ENCODE measurements at places on chromosomes 4 and X.

GRCh38 chr4:19743115-19743638, 508.5 kb upstream of the SLIT2 start:
- DNase-seq, result no peak

DNA sequence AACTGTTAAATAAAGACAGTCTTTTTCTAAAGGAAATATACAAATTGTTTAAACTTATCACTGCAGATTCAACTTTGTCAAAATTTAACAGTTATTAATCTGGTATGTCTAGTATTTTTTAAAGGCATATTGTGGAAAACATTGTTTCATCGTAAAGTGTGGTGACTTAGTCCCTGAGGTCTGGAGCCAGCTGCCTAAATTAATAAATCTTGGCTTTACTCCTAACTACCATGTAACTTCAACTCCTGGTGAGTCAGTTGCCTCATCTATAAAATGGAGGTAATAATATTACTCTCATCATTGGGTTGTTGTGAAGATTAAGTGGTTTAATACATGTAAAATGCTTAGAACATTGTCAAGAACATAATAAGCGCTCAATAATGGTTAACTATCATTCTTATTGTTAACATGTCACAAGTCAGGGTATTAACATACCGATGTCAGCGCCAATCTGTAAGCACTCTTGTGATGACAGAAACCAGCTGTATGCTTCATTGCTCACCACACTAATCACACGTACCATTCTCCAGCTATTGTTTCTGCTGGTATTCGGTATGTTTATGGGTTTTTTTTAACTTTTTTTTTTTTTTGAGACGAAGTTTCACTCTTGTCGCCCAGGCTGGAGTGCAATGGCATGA, 14.1 kb upstream of the SMIM43 start:
- no peak for DNase-seq

DNA sequence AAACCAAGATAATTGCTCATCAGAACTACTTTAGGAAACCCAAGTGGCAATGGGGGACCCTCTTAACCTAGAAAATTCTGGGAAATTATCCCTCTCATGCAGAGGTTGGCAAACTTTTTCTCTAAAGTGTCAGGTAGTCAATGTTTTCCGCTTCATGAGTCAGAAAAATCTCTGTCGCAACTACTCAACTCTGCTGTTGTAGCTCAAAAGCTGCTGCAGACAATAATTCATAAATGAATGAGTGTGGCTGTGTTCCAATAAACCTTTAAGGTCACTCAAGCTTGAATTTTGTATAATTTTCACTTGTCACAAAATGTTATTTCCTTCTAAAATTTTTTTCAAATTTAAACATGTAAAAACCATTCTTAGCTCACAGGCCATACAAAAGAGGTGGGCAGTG, 193.4 kb upstream of the MID1 start:
- DNase-seq, result no peak

- no peak for DNase-seq
Observed at GRCh38 chr4:149765630-149766029, 50.0 kb downstream of the IQCM start.

DNA sequence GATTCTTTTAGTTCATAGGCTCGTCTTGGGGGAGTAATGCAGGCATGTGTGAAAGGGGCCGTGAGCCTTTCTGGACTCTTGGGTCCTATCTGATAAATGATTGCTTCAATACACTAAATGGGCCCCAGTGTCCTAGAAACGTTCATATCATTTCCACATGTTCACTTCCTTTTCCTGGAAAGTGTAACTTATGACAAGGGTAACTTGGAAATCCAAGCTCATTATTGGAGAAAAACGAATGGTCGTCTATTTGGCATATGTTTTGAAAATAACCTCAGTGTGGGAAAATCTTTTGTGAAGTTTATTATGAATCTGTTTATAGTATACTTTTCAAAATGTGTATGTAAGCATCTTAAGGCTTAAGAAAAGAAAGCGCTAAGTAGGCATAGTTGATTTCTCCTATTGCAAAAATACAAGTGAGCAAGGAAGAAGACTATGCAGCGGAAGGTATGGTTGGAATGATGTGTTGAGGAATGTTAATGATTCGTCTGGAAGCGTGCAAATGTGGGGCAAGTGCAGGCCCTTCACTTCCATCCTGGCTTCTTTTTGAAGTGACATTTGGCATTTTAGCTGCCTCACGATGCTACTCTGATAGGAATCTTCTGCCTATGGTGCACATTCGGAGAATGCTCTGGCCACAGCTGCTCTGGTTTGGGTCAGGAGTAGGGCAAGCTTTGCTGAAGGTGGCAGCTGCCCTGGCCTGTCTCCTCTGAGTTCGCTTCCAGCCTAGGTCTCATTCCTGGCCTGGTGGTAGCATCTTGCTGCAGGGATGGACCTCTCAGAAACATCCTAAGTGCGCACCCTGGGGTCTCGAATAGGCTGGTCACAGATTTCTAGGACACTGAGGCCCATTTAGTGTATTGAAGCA, 49.5 kb upstream of the STOX2 start:
- no peak for DNase-seq

DNA sequence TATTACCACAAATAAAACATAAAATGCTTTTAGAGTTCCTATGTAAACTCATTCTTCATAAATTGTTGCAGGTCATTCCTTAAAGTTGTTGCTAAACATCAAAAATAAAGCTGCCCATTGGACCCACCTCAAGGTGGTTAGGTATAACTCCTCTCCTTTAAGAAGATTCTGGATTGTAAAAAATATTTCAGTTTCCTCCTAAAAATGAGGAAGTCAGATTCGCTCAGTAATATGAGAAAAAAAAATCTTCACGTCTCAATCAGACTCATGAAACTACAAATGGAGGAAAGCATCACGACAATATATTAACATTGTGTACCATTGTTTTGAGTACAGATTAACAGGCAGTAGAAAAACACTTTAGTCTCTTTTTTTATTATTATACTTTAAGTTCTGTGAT, 105.9 kb downstream of the DDX60 start:
- DNase-seq, result no peak

Measured in activated CD4-positive, alpha-beta T cell treated with anti-CD3 and anti-CD28 coated beads, Interleukin-2, amount 50 U/mL, for 1 hour (primary cell).